Regular cardiac myocyte (primary cell): ENCODE measurements at places on chromosomes 2 and 18. TPM values are rescaled to one million over a fixed set of nuclear protein-coding genes. Genes with fewer than 3 reads are reported as not detected.

The MALL gene
- 2.0 and 6.7 TPM in 2 replicates for total RNA-seq

The TTR gene
- not detected in 2 replicates for total RNA-seq

The LYPD1 gene
- 32.1 and 117 TPM in 2 replicates for total RNA-seq

The NR4A2 gene
- 0.58 and 0.85 TPM in 2 replicates for total RNA-seq

The MCM6 gene
- total RNA-seq, result 8.2 and 39.9 TPM in 2 replicates

The LYPD6B gene
- 0.56 and 2.7 TPM in 2 replicates for total RNA-seq

The TEKT4 gene
- not detected in 2 replicates for total RNA-seq

The CYP27C1 gene
- total RNA-seq, result not detected in 2 replicates

The BOLL gene
- not detected in 2 replicates for total RNA-seq
